ENCODE measurements at places on chromosomes 11 and 22.

GRCh38 chr11:94183886-94184264 is 55.2 kb downstream of the PANX1 start:
- DNase-seq: no peak

GRCh38 chr22:38282397-38282796 is 9.6 kb upstream of the TMEM184B start:
- DNase-seq: no peak

GRCh38 chr22:36206255-36206654 is 4.6 kb upstream of the APOL4 start:
- no peak for DNase-seq

- peak; percentile 43 for DNase-seq
Measured at GRCh38 chr11:2213384-2213842, 41.8 kb upstream of the TH start.

DNA sequence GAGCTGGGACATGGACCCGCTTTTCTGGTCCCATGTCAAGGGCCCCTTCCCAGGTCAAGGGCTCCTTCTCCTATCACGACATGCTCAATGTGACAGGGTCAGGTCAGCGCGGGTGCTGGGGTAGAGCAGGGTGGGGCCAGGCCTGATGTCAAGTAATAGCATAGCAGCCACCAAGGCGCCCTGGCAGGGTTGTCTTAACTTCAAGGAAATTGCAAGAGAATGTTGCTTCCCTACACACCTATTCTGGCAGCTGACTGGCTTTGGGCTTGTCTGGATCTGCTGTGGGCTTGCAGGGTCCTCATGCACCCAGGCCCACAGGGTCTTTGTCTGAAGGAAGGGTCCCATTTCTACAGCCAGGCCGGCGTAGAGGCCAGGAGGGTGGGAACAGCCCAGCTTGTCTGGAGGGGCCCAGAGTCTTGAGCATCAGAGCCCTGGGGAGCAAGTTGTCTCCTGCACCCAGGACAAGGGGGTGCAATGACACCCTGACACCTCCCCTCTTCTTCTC is 71.4 kb downstream of the BUD13 start:
- DNase-seq: no peak

DNA sequence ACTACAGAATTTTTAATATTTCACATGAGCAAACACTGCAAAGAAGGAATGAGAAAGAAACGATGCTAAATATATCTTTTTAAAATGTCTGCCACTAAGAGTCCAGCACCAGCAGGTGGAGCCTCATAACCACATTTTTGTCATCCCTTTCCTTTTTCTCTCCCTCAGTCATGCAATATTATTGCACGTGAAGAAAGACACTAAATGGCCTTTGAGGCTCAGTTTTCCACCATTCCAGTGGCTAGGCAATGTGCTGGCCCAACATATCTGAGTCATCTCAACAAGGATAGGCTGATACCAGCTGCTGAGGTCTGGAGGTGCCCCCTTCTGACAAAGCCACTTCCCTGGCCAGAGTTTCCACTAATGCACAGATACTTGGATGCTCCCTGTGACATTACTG is 1.8 kb downstream of the ALKBH8 start:
- DNase-seq: no peak

- DNase-seq: no peak
Measured at GRCh38 chr11:106503901-106504300, 426.4 kb downstream of the AASDHPPT start.

- DNase-seq: no peak
Measured at GRCh38 chr11:43920598-43921419, 21.6 kb upstream of the C11orf96 start.

- no peak for DNase-seq
Measured at GRCh38 chr11:8342821-8343681, 79.4 kb upstream of the LMO1 start.

DNA sequence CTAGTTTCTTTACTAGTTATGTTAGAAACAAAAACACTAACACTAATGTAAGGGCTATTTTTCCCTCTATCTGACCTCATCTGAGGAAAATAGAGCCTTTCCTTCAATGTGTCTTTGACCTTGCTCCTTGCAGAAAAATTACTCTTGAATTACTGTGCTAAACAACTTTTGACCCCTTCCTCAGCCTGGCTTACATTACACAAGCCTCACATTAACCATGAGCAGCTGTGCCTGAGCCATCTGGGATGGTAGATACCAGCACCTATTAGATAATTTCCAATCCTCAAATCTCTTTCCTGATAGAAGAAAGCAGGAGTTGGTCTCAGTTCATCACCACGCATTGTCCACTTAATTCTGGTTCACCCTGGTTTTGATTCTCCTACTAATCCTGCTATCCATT is 134.4 kb upstream of the NCAM1 start:
- DNase-seq: no peak

DNA sequence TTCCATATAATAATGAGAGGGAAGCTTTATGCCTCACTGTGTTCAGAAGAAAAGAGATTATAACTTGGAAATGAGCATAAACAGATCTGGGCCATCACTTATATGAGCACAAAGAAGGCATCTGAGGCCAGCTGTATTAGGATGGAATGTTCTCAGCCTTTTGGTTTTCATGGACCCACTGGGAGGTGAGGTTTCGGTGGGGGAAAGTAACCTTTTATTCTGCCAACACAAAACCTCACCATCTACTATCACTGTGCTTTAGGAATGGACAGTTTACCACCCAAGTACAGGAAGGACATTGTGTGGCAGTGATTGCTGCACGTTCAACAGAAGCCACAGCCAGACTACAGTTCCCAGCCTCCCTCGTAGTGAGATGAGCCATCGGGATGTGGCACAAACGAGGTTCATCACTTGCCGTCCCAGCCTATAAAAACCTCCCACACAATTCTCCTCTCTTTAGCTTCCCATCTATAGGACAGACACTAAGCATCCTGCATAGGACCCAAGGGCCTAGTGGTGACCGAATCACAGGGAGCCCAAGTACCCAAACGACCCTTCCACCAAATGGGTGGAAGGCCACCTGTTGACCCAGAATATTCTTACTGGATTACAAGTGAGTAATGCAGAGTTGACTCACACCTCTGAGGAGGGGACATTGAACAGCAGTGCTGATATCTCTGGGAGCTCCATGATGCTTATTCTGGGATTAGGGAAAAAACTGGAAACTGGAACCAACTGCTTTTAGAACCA is 121.5 kb upstream of the RAG2 start:
- no peak for DNase-seq

- DNase-seq: no peak
Measured at GRCh38 chr11:43021466-43021865, 290.3 kb upstream of the API5 start.

DNA sequence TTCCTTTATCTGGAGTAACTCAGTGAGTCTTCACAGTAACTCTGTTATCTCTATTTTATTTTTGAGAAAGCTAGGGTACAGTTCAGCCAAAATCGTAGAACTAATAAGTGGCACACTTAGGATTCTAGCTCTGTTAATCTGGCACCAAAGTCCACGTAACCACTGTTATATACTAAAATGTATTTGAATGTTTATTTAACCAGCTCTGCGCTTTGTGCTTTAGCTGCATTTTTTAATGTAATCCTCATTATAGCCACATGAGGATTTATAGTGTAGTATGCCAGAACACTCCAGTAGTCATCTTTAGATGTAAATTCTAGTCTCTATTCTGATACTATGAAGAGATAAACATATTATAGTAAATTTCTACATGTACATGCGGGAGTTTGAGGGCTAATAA is 36.8 kb downstream of the YAP1 start:
- no peak for DNase-seq

DNA sequence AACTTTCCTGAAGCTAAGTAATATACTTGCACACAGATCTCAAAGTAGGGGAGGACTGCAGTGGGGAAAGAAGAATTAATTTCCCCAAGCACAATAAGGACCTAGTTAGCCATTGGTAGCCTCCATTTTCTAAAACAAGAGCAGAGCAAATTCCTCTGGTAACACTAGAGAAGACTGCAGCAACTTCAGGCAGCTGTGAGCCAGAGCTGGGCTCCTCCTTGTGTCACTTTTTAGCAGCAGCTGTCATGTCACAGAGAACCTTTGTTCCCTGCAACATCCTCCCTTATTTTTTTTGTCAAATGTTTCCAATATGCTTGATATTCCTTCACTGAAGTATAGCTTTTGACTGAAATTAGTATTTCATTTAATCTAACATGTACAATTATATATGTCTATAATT is 54.4 kb downstream of the RRAS2 start:
- DNase-seq: no peak

DNA sequence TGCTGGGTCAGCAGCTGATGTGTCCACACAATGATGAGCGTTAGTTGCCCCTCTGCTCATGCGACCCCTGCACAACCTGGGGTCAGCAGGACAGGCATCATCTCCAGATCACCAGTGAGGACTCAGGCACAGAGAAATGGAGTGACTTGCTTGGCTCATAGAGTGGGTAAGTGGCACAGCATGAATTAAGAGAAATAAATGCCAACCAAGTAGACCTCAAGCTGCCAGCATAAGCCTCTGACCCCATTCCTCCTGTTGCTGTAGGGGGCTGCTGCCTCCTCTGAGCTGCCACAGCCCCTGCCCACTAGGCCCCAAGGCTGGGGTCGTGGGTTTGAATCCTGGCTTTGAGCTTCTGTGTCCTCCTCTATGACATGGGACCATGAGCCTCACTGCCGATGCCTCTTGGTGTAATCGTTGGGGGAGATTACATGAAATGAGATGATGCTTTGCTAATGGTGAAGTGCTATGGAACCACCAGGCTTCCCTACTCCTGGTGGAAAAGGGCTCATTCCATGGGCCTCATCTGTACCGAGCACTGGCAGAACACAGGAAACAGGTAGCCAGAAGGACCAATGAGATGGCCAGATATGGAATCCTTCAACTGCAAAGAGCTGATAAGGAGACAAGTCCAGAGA is 33.6 kb downstream of the LRRC32 start:
- DNase-seq: no peak

DNA sequence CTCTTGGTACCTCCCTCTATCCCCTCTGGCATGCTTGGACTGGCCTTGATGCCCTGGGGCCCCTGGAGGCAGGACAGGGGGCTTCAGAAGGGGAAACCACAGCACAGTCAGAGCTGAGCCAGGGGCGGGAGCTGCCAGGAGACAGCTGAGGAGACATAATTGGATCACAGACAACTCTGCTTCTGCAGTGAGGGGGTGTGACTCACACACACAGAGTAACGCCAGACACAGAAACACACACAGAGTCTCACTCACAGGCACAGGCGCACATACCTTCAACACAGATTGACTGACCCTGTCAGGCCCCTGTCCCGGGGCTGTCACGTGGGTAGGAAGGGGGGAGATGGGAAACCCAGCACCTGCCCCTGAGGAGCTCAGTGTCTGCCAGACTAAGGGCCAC is 20.6 kb downstream of the STARD10 start:
- no peak for DNase-seq

- DNase-seq: no peak
Measured at GRCh38 chr22:43297270-43298061, 45.7 kb downstream of the SCUBE1 start.

GRCh38 chr11:74442636-74443035 is 24.7 kb downstream of the KCNE3 start:
- no peak for DNase-seq

DNA sequence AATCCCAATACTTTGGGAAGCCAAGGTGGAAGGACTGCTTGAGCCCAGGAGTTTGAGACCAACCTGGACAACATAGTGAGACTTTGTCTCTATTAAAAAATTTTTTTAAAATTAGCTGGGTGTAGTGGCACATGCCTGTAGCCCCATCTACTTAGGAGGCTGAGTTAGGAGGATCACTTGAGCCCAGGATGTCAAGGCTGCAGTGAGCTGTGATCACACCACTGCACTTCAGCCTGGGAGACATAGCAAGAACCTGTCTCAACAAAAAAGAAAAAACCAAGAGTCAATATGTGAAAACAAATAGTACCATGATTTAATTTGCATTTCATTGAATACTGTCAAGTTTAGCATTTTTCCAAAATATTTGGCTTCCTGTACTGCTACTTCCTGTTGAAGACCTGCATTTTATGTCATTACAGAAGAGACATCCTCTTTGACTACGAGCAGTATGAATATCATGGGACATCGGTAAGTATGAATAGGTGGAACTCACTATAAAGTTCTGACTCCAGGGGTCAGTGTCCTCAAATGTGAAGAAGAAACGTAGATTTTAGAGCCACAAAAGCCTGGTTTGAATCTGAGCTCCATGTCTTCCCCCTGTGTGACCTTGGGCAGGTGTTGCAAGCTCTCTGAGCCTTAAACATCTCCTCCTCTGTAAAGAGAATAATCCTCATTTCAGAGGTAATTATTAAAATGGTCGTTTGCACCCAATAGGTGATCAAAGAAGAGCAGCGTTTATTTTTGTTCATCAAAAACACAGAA is 16.0 kb downstream of the CDC45 start:
- no peak for DNase-seq

- no peak for DNase-seq
Measured at GRCh38 chr11:113952588-113952987, 22.3 kb upstream of the HTR3A start.

DNA sequence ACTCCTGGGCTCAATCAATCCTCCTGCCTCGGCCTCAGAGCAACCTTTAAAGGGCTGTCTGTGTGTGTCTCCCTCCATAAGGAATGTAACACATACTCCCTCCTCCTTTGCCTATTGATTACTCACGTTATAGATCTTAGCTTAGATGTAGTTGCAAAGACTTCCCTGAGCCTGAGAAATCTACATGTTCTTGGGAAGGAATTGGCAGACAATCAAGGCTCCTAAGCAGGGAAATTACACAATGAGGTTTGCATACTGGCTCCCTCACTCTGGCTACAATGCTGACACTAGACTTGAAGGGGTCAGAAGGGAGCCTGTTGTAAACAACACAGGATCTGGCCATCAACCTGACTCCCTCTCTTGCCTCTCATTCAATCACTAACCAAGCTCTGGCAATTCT is 5.2 kb upstream of the OLFML1 start:
- no peak for DNase-seq

GRCh38 chr11:65781152-65781961 is 581 bp upstream of the AP5B1 start:
- no peak for DNase-seq

DNA sequence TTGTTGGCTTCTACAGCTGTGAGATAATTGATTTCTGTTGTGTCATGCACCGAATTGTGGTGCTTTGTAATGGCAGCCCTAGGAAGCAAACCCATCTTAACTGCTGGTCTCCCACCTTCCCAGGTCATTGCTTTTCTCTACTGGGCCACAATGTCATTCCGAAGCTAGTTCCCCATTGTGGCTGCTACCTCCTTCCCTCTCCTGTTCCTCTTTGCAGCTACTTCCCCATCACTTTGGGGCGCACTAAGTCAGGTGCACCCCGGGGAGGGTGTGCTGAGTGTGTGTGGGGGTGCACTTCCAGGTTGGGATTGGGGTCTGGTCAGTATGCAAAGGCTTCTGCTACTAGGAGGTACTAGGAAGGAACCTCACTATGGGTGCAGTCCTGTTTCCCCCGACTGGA is 109.3 kb downstream of the ST3GAL4 start:
- no peak for DNase-seq

GRCh38 chr22:37500745-37501609 is 14.8 kb upstream of the MFNG start:
- DNase-seq: no peak

DNA sequence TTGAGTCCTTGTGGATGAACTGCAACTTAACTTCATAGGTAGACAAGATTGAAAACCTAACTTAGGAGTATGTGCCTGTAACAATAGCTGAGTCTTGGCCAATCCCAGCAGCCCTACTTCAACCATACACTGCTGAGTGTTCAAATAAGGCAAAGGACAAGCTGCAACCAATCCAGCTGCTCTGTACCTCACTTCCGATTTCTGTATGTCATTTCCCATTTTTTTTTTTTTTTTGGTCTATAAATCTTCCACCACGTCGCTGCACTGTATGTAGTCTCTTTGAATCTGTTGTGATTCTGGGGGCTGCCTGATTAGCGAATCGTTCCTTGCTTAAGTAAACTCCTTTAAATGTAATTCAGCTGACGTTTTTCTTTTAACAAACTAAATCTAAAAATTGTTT is 35.4 kb upstream of the FLI1 start:
- DNase-seq: no peak

GRCh38 chr11:107619926-107620325 is 29.0 kb downstream of the ELMOD1 start:
- no peak for DNase-seq

Data from stimulated activated CD4-positive, alpha-beta T cell treated with anti-CD3 and anti-CD28 coated beads, Interleukin-15, amount 100 ng/mL, for 48 hours (primary cell).